ENCODE measurements at places on chromosomes 1 and 21.

DNA sequence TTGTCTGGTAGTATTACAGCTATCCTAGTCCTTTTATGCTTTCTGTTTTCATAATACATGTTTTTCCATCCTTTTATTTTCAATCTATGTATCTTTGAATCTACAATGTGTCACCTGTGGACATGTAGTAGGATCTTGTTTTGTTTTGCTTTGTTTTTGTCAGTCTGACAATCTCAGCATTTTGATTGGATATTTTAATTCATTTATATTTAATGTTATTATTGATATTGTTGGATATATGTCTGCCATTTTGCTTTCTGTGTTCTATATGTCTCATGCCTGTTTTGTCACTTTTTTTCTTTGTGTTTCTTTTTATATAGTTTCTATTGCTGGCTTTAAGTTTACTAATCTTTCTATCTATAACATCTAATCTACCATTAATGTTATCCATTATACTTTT, 11.5 kb upstream of the PRSS38 start:
- DNase-seq = no peak

DNA sequence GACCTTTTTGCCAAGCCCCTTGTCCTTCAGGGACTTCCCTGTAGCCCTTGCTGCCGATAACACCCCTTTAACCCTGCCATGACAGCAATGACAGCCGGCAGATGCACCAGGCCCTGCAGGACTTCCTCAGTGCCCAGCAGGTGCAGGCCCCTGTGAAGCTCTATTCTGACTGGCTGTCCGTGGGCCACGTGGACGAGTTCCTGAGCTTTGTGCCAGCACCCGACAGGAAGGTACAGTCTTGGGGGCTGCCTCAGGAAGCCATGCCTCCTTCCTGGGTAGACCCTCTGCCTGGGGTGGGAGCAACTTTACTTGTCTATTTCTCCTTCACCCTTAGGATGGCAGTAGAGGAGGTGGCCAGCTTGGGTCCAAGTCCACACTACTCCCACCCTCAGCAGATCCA, 16.1 kb upstream of the PADI6 start:
- DNase-seq = no peak

- DNase-seq = no peak
Observed at GRCh38 chr1:47592296-47593012, 154.6 kb downstream of the FOXD2 start.

DNA sequence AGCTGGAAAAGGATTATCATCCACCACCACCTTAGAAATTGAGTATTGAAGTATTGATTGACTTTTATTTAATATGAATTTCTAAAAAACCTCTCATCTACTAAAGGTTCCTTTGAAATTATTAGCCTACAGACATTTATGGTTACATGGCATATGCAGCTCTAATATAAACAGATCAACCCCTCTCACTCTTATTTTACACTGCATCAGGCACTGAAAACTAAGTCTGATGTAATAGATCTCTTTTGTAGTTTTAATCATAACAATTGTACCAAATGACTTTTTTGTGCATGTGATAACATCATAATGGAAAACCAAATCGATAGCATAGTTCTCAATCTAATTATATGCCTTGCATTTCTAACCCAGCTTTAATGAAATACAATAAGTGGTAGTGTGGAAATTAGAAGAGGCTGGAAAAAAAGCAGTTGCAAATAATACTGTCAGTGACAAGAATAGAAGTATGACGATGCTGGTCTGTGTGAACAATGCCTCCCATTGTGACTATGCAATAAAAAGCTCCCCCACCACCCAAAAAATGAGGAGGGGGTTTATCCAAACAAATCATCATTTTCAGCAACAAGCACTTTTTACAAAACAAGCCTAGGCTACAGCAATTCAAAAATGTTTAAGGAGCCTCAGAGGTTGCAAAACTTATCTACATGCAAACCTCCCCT, 426.5 kb upstream of the NFIA start:
- DNase-seq = no peak

- no peak for DNase-seq
Observed at GRCh38 chr21:43734131-43734927, 15.4 kb downstream of the PDXK start.

DNA sequence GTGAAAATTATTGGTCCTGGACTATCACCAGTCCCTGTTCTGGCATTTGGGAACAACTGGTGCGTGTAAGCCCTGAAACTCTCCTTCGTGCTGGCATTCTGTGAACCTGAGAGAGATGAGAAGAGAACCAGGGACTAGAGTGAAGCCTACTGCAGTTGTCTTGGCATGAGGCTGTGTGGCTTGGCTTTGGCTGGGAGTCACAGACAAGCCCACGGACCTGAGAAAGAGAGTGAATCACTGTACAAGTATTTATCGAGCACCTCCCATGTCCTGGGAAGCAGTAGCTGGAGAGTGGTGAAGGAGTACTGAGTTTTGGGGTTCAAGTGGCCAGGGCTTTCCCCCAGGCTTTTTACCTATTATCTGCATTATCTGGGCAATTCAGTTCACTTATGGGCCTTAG, 63.3 kb downstream of the FGGY start:
- peak; percentile 92 for DNase-seq

- no peak for DNase-seq
Observed at GRCh38 chr1:118210051-118210722, 25.2 kb upstream of the SPAG17 start.

GRCh38 chr21:39387461-39388037, 38.7 kb upstream of the HMGN1 start:
- peak; percentile 73 for DNase-seq

GRCh38 chr1:234489007-234489697, 10.2 kb upstream of the TARBP1 start:
- DNase-seq = no peak

- DNase-seq = no peak
Observed at GRCh38 chr1:55338448-55338820, 123.3 kb upstream of the USP24 start.

- DNase-seq = no peak
Observed at GRCh38 chr1:44406737-44407429, 1.8 kb downstream of the RNF220 start.

DNA sequence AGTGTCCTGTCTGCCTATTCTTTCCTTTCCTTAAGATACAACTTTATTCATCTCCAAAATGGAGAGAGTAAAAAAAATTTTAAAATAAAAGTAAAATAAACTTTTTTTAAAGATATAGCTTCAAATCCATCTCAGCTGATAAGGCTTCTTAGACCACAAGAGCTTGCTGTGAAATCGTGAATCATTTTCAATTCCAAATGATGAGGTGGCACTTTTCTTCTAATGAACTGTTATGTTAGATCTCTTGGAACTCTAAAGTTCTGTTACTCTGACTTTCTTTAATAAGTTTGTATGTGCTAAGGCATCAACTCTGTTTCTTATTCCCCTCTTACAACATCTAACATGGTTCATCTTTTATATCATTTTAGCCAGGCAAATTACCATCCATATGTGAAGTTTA, 4.5 kb downstream of the SH3GLB1 start:
- DNase-seq = no peak
